GM18507 (cell line): ENCODE measurements at places on chromosomes 1 and 21.

- no peak for DNase-seq
Measured at GRCh38 chr1:230863449-230863848, 4.9 kb downstream of the C1orf198 start.

GRCh38 chr1:239572183-239572582, 185.8 kb downstream of the CHRM3 start:
- DNase-seq, result no peak

DNA sequence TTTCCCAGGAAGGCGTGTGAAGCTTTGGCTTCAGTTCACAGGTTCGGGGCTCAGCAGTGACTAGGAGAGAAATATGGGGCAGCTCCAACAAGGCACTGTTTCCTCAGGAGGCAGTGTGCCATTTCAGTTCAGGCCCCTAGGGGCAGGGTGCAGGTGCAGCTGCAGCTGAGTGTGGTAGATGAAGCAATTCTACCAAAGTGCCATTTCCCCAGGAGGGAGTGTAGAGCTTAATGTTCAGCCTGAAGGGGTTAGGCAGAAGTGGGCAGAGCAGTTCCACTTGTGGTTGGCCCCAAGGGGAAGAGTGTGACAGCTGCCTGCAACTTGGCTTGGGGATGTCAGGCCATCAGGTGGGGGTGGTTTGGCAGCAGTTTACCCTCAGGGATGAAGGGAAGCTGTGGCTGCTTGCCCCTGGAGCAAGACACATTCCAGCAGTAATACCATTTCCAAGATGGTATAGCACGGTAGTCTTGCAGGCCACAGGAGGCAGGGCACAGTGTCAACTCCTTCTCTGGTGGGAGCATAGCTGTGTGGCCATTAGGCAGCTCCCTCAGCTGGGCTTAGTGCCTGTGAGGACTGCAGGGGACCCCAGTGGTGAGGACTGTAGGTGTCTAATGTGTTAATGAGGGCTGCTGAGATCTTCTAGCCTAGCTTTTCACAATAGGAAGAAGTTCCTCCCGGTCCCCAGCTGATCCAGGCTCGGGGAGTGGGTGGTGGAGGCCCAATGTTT, 34.7 kb downstream of the RGSL1 start:
- DNase-seq, result no peak

- DNase-seq, result no peak
Measured at GRCh38 chr1:233613252-233614172, at the start of gene KCNK1. Gene KCNK1, plus strand, starts transcription at chr1:233614106. Its CDS starts 66 bp downstream, at chr1:233614172.
